ENCODE measurements at places on chromosomes 6 and 20. TPM values are rescaled to one million over a fixed set of nuclear protein-coding genes. Genes with fewer than 3 reads are reported as not detected.

The TEAD3 gene
- 18.0 TPM for total RNA-seq

The OR2H2 gene
- total RNA-seq, result not detected

The POU5F1 gene
- total RNA-seq, result 19.9 TPM

The CLPSL1 gene
- total RNA-seq, result not detected

The PPP1R3G gene
- total RNA-seq, result 1.9 TPM

The FOXA2 gene
- total RNA-seq, result 0.13 TPM

The TMEM170B gene
- 3.7 TPM for total RNA-seq

The FOXF2 gene
- total RNA-seq, result 0.44 TPM

The EPHA7 gene
- 27.0 TPM for total RNA-seq

The ID1 gene
- 189 TPM for total RNA-seq

The TRIM31 gene
- 0.22 TPM for total RNA-seq

The RBBP8NL gene
- 0.13 TPM for total RNA-seq

The LINC00237 gene
- total RNA-seq, result not detected

The PPP1R16B gene
- 29.4 TPM for total RNA-seq

The AFDN gene
- 175 TPM for total RNA-seq

The SLC22A3 gene
- 6.4 TPM for total RNA-seq

The LY6G6C gene
- not detected for total RNA-seq

The TXLNB gene
- 0.66 TPM for total RNA-seq

The CST3 gene
- total RNA-seq, result 852 TPM

The RSPH9 gene
- total RNA-seq, result 0.16 TPM

The PTPRK gene
- 72.8 TPM for total RNA-seq

The FAM209B gene
- not detected for total RNA-seq

The MRPS18B gene
- 62.1 TPM for total RNA-seq

The C20orf204 gene
- 2.4 TPM for total RNA-seq

The OSTM1 gene
- 34.5 TPM for total RNA-seq

The OTOR gene
- not detected for total RNA-seq

The LTB gene
- 18.5 TPM for total RNA-seq

The SYNGAP1 gene
- 17.8 TPM for total RNA-seq
